ENCODE measurements at places on chromosomes 3 and 15. TPM values are rescaled to one million over a fixed set of nuclear protein-coding genes. Genes with fewer than 3 reads are reported as not detected.

Gene CFAP91
- total RNA-seq, result 0.22 TPM

Gene CLEC3B
- 0.55 TPM for total RNA-seq

Gene IL17RE
- total RNA-seq, result 1.1 TPM

DNA sequence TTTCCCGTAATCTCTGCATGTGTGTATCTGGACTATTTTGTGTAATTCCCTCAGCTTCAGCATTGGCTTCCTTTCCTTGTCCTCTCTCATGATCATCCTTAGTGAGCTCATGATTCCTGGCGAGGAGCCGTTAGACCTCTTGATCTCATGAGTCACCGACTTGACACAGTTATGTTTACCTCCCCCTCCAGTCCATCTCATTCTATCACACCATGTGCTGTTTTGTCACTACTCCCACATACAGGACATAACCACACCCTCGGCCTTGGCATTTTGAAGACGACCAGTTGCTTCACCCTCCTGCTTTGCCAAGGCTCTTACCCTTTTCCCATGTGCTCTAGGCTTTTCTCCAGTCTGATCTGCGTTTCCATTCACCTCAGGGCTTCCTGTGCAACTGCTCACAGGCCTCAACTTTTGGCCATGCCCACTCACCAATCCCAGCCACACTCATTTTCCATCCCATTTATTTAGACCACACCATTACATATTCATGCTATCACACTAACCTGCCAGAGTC is 41.5 kb downstream of the CP start:
- no peak overlapping the region for H3K4me3 ChIP-seq
- no peak overlapping the region for H3K27ac ChIP-seq
- no peaks in the 10 kb centered on the region for H3K4me1 ChIP-seq
- no peaks in the 10 kb centered on the region for H3K27me3 ChIP-seq
- no peak for DNase-seq

Gene TMEM40
- total RNA-seq, result not detected

Gene WNT7A
- 10.0 TPM for total RNA-seq

Gene MAP2K1
- total RNA-seq, result 39.7 TPM

DNA sequence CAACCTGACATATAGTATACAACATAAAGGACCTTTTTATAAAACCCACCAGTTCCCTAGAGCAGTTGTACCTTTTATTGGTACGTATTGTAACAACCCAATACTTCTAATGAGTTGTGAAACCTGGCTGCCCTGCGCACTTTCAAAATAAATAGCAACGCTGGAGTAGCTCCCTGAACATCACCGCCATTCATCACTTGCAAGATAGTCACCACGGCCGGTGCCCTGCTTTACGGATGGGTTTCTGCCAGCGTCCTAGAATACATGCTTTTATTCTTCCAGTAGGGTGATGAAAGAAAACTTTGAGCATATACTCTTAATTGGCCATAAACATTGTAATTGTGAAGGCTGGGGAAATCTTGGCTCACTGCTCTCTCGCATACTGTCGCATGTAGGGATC is 220.7 kb downstream of the TBL1XR1 start:
- no peak overlapping the region for H3K4me3 ChIP-seq
- H3K27me3 ChIP-seq, result no peaks in the 10 kb centered on the region
- H3K4me1 ChIP-seq, result no peaks in the 10 kb centered on the region
- no peak overlapping the region for H3K27ac ChIP-seq

DNA sequence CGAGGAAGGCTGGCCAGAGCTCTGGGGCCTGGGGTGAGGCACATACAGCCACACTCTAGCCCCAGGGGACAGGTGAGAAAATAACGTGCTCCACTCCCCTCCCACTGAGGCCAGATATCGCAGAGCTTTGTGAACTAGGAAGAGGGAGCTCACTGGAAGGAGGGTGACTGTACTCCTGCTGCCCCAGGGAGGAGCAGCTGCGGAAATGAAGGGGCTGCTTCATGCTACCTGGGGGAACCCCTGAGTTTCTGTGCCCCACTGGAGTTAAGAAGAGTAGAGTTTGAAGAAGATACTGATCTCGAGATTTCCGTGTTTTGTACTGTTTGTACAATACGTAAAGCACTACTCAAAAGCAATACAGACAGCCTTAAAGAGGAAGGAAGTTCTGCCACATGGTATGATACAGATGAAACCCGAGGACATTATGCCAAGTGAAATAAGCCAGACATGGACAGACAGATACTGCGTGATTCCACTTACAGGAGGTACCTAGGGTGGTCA is 44.6 kb downstream of the CMTM6 start:
- peak overlapping the region; percentile 16 for H3K4me3 ChIP-seq
- peaks cover 58% of the 10 kb centered on the region for H3K4me1 ChIP-seq
- peak; percentile 65 for DNase-seq
- H3K36me3 ChIP-seq, result peaks cover 27% of the 10 kb centered on the region
- H3K27me3 ChIP-seq, result no peaks in the 10 kb centered on the region
- H3K27ac ChIP-seq, result peak overlapping the region; percentile 94

Gene CHRFAM7A
- total RNA-seq, result 0.92 TPM

- H3K27ac ChIP-seq, result no peak overlapping the region
- H3K4me3 ChIP-seq, result no peak overlapping the region
- H3K4me1 ChIP-seq, result no peaks in the 10 kb centered on the region
- H3K27me3 ChIP-seq, result peaks cover 12% of the 10 kb centered on the region
- no peaks in the 10 kb centered on the region for H3K36me3 ChIP-seq
Measured at GRCh38 chr3:135033737-135034136, 238.7 kb downstream of the EPHB1 start.

- H3K27ac ChIP-seq, result no peak overlapping the region
- no peaks in the 10 kb centered on the region for H3K36me3 ChIP-seq
- no peak overlapping the region for H3K4me3 ChIP-seq
- no peaks in the 10 kb centered on the region for H3K27me3 ChIP-seq
- no peaks in the 10 kb centered on the region for H3K4me1 ChIP-seq
- no peak for DNase-seq
Measured at GRCh38 chr3:127715532-127715931, 42.8 kb downstream of the ABTB1 start.

Gene MYO5C
- 0.73 TPM for total RNA-seq

Gene ZBBX
- not detected for total RNA-seq

DNA sequence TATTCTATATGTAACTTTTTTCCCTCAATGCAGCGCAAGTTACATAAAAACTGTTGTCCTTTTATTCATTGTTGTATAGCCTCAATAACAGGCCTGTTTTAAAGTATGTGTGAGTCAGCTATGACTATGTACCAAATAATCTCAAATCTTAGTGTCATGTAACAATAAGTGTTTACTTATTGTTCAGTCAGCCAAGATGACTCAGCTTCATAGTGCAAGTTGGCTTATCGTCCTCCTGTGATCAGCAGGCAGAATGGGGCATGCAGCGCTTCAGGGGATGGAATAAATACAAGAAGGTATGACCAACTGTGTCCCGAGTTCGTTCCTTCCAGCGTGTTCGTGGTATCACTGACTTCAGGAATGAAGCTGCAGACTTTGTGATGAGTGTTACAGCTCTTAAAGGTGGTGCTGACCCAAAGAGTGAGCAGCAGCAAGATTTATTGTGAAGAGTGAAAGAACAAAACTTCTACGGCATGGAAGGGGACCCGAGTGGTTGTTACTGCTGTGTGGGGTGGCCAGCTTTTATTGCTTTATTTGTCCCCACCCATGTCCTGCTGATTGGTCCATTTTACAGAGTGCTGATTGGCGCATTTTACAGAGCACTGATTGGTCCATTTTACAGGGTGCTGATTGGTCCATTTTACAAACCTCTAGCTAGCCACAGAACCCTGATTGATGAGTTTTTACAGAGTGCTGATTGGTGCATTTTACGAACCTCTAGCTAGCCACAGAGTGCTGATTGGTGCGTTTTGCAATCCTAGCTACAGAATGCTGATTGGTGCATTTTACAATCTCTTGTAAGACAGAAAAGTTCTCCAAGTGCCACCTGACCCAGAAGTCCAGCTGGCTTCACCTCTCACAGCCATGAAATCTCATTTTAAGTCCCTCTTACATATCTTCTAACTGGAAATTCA is 1016.0 kb downstream of the MCTP2 start:
- no peaks in the 10 kb centered on the region for H3K36me3 ChIP-seq
- H3K4me1 ChIP-seq, result no peaks in the 10 kb centered on the region
- H3K27ac ChIP-seq, result no peak overlapping the region
- no peak overlapping the region for H3K4me3 ChIP-seq

- H3K27me3 ChIP-seq, result no peaks in the 10 kb centered on the region
- H3K4me3 ChIP-seq, result peak overlapping the region; percentile 80
- peaks cover 4% of the 10 kb centered on the region for H3K36me3 ChIP-seq
- peak; percentile 3 for DNase-seq
Measured at GRCh38 chr3:183698318-183698751, 738 bp downstream of the YEATS2 start.

- H3K36me3 ChIP-seq, result no peaks in the 10 kb centered on the region
- H3K4me3 ChIP-seq, result no peak overlapping the region
- H3K27me3 ChIP-seq, result no peaks in the 10 kb centered on the region
Measured at GRCh38 chr3:6733699-6734394, 127.1 kb upstream of the GRM7 start.

DNA sequence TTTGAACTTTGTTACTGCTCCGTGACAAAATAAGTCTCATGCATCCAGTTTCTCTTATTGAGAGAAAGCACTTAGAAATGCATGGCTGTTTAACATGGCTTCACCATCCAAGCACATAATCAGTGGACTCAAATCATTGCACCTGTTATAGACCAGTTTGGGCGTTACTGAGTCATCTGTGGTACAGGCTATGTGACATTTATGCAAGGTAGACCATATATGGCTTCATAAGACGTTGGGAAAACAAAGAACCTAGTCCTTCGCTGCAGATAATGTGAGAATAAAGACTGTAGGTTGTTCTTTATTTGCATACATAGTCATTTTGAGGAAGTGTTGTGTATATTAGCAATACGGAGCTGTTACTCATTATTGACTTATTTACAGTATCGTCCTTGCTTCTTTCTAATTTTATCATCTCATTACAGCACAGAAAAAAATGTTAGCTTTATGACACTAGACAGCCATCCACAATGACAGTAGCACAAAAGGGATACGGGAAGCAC is 374.7 kb downstream of the IL5RA start:
- H3K4me3 ChIP-seq, result no peak overlapping the region
- DNase-seq, result no peak
- no peaks in the 10 kb centered on the region for H3K27me3 ChIP-seq

DNA sequence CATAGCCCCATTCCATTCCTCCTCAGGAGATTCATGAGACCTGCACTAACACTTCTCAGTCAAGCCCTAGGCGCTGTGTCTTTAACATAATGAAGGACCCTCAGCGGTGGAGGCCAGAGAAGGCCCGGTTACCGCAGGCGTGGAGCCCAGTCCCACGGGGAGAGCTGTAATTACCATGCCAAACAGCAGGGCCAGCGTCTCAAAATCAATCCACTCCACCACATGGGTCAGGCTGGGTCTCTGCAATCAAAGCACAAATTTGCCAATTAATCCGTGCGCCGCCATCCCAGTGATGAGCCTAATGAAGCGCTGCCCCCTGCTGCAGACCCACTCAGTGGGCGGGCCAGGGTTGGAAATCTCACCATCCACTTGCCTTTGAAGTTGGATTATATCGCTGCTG is 109.7 kb downstream of the OCA2 start:
- H3K4me1 ChIP-seq, result no peaks in the 10 kb centered on the region
- no peaks in the 10 kb centered on the region for H3K36me3 ChIP-seq
- H3K27me3 ChIP-seq, result peaks cover 31% of the 10 kb centered on the region
- no peak overlapping the region for H3K4me3 ChIP-seq

Gene IGDCC3
- not detected for total RNA-seq

- no peak overlapping the region for H3K4me3 ChIP-seq
- DNase-seq, result no peak
- no peaks in the 10 kb centered on the region for H3K4me1 ChIP-seq
- H3K27ac ChIP-seq, result no peak overlapping the region
- no peaks in the 10 kb centered on the region for H3K27me3 ChIP-seq
- H3K36me3 ChIP-seq, result peaks cover 34% of the 10 kb centered on the region
Measured at GRCh38 chr3:5220667-5221431, 33.3 kb downstream of the EDEM1 start.

- no peak for DNase-seq
- H3K27ac ChIP-seq, result no peak overlapping the region
- H3K36me3 ChIP-seq, result no peaks in the 10 kb centered on the region
- H3K4me3 ChIP-seq, result no peak overlapping the region
Measured at GRCh38 chr3:81695302-81695701, 66.1 kb downstream of the GBE1 start.

Gene SUSD5
- total RNA-seq, result not detected

DNA sequence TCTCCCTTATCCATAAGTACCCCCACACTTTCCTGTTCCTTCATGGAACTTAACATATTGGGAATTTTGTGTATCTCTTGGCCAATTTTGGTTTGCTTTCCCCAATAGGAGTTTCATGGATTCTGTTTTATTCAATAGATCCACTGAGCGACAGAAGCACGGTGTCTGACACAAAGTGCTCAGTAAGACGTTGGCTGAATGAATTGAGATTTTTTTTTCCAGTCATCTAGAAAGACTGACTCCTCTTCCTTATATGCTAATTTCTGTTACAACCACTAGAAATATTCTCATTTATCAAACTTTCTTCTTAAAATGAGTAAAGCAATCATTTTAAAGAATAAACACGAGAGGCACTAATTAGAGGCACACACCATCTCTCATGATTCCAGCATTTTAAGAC is 48.1 kb downstream of the UBP1 start:
- no peak for DNase-seq
- H3K4me3 ChIP-seq, result no peak overlapping the region
- H3K4me1 ChIP-seq, result no peaks in the 10 kb centered on the region
- no peak overlapping the region for H3K27ac ChIP-seq
- H3K27me3 ChIP-seq, result no peaks in the 10 kb centered on the region

GRCh38 chr3:160566499-160566898 is 1.1 kb upstream of the KPNA4 start:
- H3K27ac ChIP-seq, result no peak overlapping the region
- DNase-seq, result no peak
- peaks cover 17% of the 10 kb centered on the region for H3K4me1 ChIP-seq

Gene EXD1
- total RNA-seq, result not detected

Gene PGBD4
- 3.9 TPM for total RNA-seq

GRCh38 chr3:122353215-122353614 is 28.2 kb downstream of the CSTA start:
- H3K4me1 ChIP-seq, result no peaks in the 10 kb centered on the region
- no peak for DNase-seq
- peaks cover 5% of the 10 kb centered on the region for H3K27me3 ChIP-seq
- no peak overlapping the region for H3K4me3 ChIP-seq

GRCh38 chr3:182243625-182244024 is 531.9 kb downstream of the SOX2 start:
- H3K4me3 ChIP-seq, result no peak overlapping the region
- no peaks in the 10 kb centered on the region for H3K4me1 ChIP-seq
- H3K27ac ChIP-seq, result no peak overlapping the region
- no peak for DNase-seq
- no peaks in the 10 kb centered on the region for H3K27me3 ChIP-seq

DNA sequence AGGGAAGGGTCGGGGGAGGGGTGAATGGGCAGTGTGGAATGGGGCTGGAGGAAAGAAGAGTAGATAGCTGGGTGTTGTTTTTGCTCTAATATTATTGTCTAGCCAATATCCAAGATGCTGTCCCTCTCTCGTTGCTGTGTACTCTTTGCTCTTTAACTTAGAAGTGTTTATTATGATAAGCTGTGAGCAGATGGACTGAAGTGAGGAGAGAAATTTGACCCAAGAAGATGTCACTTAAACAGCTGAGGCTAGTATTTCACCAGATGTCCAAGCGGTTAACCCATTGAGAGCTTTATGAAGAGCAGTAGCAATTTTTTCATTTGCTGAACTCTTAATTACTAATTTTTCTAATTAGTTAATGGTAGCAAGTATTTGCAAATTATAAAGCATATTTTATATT is 212.2 kb upstream of the TP63 start:
- H3K4me1 ChIP-seq, result peaks cover 2% of the 10 kb centered on the region
- no peak overlapping the region for H3K4me3 ChIP-seq
- H3K27ac ChIP-seq, result no peak overlapping the region
- H3K36me3 ChIP-seq, result no peaks in the 10 kb centered on the region
- no peaks in the 10 kb centered on the region for H3K27me3 ChIP-seq
- no peak for DNase-seq
